ENCODE measurements at places on chromosomes 13 and 19.

- DNase-seq: no peak
Observed at GRCh38 chr19:23437901-23438300, 42.6 kb upstream of the ZNF91 start.

- no peak for DNase-seq
Observed at GRCh38 chr13:51122868-51123566, 11.9 kb upstream of the C13orf42 start.

DNA sequence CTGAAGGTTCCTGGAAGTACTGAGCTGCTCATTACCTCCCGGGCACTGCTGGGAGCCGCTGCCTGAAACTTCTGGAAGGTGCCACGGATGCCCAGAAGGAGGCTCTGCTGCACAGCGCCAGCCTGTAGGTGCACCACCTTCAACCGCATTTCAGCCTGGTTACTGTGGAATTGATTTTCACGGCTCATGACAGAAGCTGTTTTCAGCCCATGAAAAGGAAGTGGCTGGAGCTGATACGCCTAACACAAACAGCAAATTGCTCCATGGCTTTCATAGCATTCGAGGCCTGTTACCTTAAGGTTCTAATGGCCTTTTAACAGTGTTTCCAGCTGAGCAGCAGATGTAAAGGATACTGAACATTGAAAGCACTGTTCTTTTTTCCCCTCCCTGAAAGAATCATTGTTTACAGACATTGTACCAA lies 22.0 kb downstream of the GPC6 start:
- no peak for DNase-seq

DNA sequence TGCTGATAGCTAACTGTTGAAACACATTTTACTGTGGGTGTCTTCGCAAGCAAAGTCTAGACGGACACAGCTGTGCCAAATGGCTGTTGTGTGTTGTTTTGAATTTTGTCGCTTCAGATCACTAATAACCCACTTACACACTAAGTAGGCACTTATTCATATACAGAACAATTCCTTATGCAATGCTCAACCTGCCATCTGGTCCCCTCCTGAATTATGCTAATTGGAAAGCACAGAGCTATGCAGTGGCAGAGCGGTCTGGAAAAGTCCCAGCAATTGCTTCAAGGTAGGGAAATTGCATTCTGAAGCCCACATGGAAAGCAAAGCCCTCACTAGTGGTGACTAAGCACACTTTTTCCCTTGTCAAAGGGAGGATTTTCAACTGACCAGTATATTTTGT lies 69.9 kb downstream of the C13orf42 start:
- no peak for DNase-seq

GRCh38 chr19:639253-640160 lies at the start of gene FGF22:
Gene FGF22 (plus strand): TSS chr19:639879. CDS start chr19:639926, 47 bp downstream.
- peak; percentile 79 for DNase-seq

DNA sequence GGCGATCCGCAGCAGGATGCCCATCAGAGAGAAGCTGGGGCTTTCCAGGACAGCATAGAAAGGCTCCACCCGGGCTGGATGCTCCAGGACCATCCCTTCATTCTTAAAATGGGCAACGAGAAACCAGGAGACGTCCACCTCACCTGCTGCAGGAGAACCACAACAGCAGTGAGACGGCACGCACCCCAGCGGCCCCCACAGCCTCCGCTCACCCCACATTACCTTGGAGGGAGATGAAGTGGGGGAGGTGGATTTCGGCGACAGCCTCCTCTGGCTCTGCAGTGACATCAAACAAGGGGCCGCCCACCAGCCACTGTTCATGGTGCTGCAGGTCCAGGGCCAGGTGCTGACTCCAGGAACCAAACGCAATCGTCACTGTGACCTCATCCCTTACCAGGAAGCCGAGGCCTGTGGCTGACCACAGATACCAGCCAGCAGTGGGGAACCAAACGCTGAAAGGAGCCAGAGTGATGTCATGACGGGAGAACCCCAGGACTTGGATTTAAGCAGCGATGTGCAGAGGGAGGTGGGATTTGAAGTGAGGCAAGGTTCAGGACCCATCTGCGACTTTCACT lies 25.1 kb downstream of the CARD8 start:
- no peak for DNase-seq

GRCh38 chr19:3585301-3586126 lies at the start of gene GIPC3:
Gene GIPC3 (plus strand): TSS chr19:3585478. CDS start chr19:3585598, 120 bp downstream.
- DNase-seq: no peak

DNA sequence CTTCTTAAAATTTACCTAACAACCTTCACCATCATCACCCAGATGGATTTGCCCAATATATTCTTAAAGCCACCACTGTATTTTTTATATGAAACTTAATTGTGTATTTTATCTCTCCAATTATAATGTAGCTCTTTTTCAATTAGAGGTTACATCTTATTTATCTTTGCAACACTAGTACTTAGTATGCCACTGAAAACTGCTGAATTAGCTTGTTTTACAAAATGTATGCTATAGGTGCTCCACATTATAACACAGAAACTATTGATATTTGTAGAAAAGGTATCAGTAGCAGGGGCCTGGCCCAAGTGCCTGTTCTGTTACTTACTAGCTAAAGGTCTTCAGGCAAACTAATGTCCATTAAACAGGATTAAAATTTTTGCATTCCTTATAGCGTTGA lies 35.8 kb upstream of the PCDH17 start:
- no peak for DNase-seq

DNA sequence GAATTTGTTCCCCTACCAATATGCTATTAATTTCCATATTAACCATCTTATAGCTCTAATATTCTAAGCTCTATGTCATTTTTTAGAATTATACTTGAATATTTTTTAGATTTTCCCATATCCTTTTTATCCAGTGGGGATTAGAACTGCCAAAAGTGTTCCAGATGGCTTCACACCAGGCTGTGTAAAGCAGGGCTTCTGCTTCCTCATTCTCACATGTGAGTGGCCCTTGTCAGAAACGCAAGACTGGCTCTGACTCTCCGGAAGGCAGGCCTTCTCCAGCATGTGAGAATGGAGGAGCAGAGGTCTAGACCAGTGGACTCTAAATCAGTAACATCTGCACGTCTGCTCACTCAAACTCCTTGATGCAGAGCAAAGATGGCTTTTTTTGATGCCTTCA lies 650.1 kb downstream of the FGF9 start:
- no peak for DNase-seq

GRCh38 chr19:38004521-38005223 lies 97.7 kb downstream of the SIPA1L3 start:
- peak; percentile 98 for DNase-seq

DNA sequence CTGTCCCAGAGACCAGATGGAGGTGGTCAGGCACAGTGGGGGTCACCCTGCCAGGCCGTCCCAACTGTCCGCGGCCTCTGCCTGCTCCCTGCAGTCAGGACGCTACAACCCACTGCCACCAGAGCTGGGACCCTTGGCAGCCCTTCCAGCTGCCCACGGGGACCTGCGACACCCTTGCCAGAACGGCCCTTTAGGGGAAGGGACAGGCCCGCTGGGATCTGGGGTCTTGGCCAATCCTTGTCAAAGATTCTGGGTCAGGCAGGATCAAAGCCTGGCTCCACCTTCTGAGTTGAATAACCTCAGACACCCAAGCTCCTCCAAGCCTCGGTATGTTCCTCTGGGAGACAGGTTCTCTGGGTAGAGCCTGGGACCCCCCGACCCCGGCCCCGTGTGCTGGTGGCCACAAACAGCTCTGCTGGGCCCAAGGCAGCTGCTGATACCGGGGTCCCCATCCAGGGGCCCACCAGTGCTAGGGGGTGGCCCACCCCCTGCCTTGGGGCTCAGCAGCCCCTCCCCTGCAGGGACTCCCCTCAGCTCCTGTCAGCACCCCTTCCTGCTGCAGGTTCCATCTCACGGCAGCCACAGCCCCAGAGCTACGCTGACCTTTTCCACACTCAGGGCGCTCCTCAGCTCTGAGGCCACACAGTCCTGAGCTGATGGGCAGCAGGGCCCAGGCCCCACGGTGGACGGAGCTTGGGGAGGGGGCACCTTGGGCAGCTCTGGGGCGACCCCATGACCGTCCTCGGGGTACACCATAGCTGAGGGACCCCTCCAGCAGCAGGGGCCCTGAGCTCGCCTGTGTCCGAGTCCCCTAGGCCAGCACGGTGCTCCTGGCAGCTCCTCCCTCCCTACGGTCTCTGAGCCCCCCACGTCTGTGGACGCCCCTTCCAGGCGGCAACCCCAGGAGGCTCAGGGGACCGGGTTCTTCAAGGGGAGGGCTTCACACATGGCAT lies 18.4 kb downstream of the SBNO2 start:
- DNase-seq: no peak

DNA sequence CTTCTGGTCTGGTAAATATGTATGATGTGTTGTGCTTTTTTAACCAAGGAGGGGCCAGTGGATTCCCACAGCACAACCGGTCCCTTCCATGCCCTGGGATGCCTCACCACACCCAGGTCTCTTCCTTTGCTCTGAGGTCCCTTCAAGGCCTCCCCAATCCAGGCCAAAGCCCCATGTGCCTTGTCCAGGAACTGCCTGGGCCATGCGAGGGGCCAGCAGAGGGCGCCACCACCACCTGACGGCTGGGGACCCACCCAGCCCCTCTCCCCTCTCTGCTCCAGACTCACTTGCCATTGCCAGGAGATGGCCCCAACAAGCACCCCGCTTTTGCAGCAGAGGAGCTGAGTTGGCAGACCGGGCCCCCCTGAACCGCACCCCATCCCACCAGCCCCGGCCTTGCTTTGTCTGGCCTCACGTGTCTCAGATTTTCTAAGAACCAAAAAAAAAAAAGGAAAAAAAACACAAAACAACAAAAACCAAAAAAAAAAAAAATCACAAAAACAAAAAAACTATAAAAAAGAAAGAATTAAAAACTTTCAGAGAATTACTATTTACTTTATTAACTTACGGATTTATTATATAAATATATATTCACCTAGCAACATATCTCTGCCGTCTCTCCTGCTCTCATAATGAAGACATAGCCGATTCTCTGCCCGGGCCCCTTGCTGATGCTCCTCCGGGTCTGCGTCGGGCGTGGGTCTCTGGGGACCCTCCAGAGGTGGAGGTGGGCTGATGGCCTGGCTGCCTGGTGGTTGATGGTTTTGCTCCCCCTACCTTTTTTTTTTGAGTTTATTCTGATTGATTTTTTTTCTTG lies 14.4 kb downstream of the CAPN12 start:
- DNase-seq: peak; percentile 46

- DNase-seq: no peak
Observed at GRCh38 chr13:41905600-41906254, 55.2 kb downstream of the VWA8 start.

DNA sequence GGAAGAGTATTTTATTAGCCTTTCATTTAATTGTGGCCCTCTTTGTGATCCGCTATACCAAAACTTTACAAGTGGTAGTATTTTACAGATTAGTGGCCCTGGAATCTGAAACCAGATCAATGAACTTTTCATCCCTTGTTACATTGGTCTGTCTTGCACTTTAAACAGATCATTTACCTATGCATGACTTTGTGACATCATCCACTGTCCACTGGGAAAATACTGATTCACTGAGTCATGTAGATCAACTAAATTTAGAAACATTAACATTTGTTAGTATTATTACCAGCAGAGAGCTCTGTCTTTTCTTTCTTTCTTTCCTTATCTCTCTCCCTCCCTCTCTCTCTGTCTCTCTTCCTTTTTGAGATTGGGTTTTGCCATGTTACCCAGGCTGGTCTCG lies 17.5 kb downstream of the PCDH8 start:
- DNase-seq: no peak

- DNase-seq: peak; percentile 70
Observed at GRCh38 chr13:98878486-98879126, 99.3 kb downstream of the DOCK9 start.

- peak; percentile 72 for DNase-seq
Observed at GRCh38 chr19:36140304-36141038, 605 bp downstream of the CAPNS1 start.

- DNase-seq: no peak
Observed at GRCh38 chr19:10364644-10365043, 15.7 kb downstream of the TYK2 start.

DNA sequence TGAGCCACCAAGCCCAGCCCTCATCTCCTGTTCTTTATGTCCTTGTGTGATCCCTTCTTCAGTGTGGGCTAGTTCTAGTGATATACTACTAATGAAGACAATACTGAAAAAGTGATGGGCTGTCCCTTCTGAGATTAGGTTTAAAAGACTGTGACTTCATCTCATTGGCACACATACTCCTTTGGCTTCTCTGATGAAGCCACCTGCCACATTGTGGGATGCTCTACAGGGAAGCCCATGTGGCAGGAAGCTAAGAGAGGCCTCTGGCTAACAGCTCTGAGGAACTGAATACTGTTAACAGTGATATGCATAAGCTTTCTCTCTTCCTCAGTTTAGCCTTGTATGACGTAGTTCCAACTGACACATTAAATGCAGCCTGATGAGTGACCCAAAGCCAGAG lies 13.6 kb downstream of the CSNK1A1L start:
- DNase-seq: no peak

GRCh38 chr13:46685006-46685730 lies 111.8 kb downstream of the ESD start:
- DNase-seq: peak; percentile 29

DNA sequence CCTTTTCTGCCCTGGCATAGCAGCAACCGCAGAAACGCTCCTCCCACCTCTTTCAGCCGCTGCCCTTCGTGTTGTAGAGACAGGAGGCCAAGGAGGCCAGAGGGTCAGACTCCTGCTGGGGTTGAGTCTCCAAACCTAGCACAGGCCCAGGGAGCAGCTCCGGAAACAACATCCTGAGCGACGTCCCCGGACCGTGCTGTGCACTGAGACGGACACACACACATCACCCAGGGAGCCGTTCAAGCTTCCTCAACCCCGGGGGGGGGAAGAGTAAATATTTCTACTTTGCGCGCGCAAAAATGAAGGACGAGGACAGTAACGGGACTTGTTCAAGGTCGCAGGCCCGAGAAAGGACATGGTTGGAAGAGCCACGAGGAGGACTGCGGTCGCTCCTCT lies 657 bp downstream of the ZNF550 start:
- peak; percentile 26 for DNase-seq

GRCh38 chr13:72149701-72150100 lies 282.7 kb upstream of the DACH1 start:
- no peak for DNase-seq

- DNase-seq: no peak
Observed at GRCh38 chr19:16623576-16623975, 4.4 kb downstream of the MED26 start.

GRCh38 chr19:8323781-8324185 lies 2.5 kb downstream of the RPS28 start:
- DNase-seq: no peak

DNA sequence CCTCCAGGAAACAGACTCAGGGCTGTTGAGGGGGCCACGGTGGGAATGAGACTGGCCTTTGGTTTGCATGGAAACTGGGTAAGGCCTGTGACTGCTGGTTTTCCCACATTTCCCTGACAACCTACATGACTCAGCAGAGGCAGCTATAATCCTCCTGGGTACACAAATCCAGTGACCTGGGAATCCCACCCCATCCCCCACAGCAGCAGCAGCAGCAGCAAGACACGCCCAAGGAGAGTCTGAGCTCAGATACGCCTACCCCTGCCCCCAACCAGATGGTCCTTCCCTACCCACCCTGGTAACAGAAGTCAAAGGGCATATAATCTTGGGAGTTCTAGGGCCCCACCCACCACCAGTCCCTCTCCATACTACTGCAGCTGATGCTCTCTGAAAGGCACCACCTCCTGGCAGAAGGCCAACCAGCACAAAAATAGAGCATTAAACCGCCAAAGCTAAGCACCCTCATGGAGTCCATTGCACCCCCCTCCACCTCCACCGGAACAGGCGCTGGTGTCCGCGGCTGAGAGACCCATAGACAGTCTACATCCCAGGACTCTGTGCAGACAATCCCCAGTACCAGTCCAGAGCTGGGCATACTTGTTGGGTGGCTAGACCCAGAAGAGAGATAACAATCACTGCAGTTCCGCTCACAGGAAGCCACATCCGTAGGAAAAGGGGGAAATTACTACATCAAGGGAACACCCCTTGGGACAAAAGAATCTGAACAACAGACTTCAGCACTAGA lies 237.2 kb upstream of the SPRY2 start:
- no peak for DNase-seq

- DNase-seq: no peak
Observed at GRCh38 chr13:95822303-95822702, 145.4 kb downstream of the DNAJC3 start.

Measured in umbilical cord (tissue), 2 donors.